ENCODE measurements at places on chromosomes 3 and 15.

GRCh38 chr15:90716317-90716975 lies 700 bp upstream of the BLM start:
- DNase-seq, result no peak

DNA sequence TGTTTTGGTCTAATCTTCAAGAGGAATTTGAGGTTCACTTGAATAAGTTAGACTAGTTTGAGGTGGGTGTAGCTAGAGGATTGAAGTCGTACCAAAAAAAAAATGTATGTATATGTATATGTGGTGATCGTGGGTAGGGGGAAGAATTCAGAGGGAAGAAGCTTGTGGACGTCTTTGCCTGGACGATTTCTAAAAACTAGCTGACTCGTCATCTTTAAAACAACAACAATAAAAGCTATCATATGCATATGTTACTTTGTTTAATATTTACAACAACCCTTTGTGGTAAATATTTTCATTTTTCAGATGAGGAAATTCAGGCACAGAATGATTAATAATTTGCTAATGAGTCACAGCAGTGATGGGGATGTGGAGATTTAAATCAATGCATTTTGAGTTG lies 18.1 kb downstream of the RNF111 start:
- DNase-seq, result no peak

- no peak for DNase-seq
These were observed 4.0 kb upstream of the SATB1 start for GRCh38 chr3:18428991-18429745.

GRCh38 chr15:41443275-41443674 lies 26.4 kb downstream of the RTF1 start:
- DNase-seq, result no peak

- DNase-seq, result no peak
These were observed 11.8 kb downstream of the KLF13 start for GRCh38 chr15:31338318-31338878.

DNA sequence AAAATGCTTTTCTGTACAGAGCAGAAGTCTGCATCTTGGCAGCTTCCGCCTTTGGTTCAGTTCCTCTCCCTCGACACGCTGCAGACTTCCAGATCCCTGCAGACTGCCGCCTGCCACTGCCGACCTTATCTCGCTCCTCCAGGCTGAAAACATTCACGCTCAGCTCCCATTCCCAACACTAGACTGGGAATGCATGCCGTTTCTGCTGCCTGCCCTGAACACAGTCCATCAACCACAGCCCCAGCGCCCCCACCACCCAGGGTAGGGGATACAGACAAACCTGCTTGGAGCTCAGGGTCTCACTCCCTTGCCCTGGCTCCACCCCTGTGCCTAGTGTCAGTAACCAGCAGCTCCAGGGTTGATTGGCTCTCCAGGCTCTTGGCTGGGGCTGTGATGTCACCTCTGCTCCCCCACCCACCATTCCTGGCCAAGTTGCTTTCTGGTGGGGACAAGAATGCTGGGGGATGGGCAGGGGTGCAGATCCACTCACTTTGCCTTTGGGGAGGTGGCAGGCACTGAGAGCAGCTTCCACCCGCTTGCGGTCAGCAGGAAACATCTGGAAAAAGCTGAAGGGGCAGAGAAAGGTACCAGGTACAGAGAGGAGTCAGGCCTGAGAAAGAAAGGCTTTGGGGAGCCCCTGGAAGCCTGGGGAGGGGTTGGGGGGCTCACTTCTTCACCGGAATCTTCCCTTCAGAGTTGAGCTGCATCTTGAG lies 6.1 kb downstream of the PLCB2 start:
- no peak for DNase-seq

DNA sequence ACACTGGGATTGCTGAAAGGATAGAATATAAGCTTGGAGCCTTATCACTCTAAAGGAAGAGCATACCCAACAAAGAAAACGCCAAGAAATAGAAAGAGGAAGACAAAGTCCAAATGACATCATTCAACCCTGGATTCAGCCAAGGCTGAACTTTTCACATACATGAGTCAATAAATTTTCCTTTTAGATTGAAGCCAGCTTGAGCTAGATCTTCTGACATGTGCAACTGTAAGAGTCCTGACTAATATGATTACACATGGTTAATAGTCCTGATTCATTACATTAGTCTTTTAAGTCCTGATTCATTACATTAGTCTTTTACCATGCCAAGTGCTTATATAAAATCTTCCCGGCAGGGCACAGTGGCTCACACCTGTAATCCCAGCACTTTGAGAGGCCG lies 13.6 kb upstream of the DENND6A start:
- DNase-seq, result peak; percentile 40

DNA sequence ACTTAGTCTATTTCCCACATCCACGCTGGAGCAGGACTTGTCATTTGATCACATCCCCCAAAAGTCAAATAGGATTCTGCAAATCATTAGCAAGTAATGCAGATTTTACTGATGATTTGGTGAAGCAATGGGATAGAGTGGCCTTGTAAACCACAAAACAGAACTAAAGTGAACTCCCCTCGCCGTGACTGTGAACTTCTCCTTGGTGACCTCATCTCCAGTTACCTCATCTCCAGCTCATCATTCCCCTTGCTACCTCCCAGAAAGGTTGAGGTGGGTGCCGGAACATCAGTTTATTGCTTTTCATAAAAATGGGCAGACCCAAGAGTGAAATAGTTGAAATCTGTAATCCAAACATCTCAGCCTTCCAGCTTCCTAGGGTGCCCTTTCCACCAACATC lies 36.7 kb upstream of the ADPGK start:
- DNase-seq, result no peak

DNA sequence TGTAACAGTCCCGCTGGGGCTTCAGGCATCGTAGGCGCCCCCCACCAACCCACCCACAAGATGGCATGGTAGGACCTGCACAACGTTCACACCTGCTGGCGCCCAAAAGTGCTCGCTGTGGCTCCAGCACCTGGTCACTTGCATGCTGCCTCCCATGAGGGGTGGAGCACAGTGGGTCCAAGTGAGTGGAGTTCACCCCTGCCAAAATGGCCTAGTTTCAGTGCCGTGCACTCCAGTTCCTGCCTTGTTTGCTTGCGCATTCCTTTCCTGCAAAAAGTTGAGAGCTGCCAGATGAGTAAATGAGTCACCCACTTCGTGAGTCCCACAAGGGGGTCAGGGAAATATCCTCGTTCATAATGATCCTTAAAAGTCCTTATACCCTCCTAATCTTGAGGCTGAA lies 788.7 kb upstream of the DPPA4 start:
- no peak for DNase-seq

DNA sequence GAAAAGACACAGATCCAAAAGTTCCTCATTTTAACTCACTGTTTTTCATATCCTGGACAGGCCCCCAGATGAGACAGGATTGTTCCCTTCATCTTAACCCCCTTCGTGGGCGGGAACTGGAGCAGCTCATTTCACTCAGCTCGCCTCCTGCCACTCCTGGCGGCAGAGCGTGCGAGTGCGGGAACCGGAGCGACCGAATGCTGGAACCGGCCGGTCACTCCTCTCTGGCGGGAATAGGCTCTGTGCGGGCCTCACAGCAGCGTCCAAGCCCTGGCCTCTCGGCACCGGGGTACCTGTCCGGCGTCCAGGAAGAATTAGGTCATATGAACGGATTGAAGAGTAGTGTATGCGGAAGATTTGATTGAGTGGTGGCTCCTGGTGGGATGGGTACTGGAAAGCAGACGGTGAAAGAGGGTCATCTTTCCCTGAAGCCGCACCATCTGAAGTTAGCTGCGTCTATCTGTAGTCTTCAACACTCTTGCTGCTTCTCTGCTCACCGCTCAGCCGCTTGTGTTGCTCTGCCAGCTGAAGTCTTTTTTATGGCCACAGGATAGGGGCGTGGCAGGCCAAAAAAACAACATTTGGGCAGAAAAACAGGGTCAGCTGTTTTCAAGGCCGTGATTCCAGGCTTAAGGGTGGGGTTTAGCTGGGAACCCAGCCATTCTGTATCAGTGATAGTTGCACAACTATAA lies 42.3 kb upstream of the FXR1 start:
- no peak for DNase-seq

GRCh38 chr3:155192957-155193746 lies 100.3 kb downstream of the STRIT1 start:
- DNase-seq, result no peak

- no peak for DNase-seq
These were observed 47.8 kb upstream of the WNT5A start for GRCh38 chr3:55534876-55535275.

- DNase-seq, result no peak
These were observed 304.9 kb downstream of the TLE3 start for GRCh38 chr15:69792823-69793222.

DNA sequence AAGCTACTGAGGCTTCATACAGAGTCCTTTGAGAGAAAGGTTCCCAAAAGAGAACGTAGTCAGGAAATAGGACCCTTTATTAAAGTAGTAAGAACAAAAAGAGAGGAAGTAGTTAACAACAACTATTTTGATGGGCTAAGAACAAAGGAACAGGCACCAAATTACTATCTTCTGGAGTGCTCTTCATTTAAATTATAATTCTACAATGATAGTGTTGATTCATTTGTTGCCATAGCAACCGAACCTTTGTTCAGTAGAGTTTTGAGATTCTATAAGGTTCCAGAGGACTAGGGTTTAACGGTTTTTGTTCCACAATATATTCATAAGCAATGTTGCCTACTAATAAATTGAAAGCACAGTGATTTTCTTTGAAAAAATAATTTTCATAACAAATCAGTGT lies 78.8 kb downstream of the CMSS1 start:
- no peak for DNase-seq

DNA sequence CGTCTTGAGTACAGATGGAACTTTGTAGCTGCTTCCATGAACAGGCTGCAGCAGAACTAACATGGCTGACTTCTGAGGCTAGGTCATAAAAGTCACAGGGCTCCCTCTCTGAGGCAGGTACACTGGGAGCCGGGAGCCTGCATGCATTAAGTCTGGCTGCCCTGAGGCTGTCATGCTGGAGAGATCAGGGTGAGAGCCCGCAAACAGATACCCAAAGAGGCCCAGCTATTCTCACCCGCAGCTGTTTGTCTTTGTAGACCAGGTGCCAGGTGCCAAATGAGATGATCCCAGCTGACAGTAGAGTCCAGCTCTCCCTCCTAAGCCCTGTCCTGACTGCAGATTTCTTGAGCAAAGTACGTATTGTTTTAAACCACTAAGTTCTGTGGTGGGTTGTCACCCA lies 8.6 kb upstream of the SLCO3A1 start:
- no peak for DNase-seq

GRCh38 chr3:44055951-44056350 lies 185.7 kb upstream of the TOPAZ1 start:
- no peak for DNase-seq

DNA sequence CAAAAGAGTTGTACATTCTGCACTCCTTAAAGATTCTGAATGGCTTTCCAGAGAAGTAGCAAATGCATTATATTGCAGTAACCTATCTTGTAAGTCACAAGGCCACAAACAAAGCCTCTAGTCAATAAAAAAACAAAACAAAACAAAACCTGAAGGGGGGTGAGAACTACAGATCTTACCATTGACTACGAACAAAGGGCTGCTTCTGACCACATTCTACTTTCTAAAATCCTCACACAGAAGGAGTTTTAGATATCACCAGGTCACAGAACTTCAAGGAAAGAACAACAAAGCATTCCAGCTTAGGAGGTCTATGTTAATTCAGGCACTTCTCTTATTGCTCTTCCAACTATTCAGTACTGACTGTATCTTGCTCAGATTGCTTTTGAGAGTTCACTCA lies 343.0 kb downstream of the ZBTB20 start:
- DNase-seq, result no peak

DNA sequence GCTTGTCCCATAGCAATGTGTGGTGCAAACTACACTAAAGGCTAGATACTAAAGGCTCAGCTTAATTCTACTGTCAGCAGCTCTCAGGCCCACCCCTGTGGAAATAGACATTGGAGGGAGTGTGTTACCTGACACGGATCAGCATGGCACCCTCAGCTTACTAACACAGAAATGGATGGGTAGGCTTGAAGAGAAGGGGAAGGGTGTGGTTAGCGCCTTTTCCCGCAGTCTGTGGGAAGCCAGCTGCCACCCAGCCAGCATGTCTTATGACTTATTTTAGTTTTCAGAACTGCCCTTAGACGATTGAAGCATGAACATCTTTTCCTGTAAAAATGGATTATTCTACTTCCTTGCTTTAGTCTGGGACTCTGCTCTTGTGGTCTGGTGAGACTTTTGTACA lies 25.8 kb upstream of the ADPGK start:
- no peak for DNase-seq
